ENCODE measurements at places on chromosomes 12 and 14.

DNA sequence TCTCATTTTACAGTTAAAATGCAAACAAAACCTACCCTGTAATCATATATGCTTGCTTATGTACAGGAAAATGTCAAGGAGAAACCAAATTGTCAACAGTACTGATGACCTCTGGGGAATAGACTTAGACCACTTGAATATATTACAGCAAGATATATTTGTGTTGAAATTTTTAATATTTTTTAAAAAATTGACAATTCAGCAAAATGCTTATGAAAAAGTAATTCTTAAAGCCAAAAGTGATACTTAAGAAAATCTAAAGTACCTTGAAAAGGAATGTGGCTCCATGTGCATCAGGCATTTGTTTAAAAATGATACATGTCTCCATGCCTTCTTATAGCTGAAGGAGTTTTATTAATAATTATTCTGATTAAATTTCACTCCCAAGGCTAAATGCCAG lies 49.2 kb downstream of the PTPN21 start:
- DNase-seq = no peak

- peak; percentile 32 for DNase-seq
Measured at GRCh38 chr12:100987552-100988521, 193.3 kb downstream of the ANO4 start.

- peak; percentile 83 for DNase-seq
Measured at GRCh38 chr12:52903285-52903854, 1.5 kb downstream of the KRT8 start.

DNA sequence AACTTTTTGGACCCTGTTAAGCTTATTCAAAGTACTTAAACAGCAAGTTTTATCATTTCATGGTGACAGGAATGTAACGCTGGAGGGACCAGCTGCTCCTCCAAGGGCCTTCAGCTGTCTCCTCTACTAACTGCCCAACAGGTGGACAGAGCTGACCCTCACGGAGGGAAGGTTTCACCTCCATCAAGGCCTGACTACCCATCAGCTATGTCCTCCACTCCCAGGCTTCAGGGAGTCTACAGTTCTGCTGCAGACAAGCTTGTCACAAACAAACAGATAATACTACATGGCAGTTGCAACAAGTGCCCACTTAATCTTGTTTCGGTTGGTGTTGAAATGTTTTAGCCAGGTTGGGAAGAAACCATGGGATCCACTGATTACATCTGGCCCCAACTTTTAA lies 175.1 kb downstream of the TTC7B start:
- DNase-seq = no peak

GRCh38 chr12:80187660-80188090 lies 88.3 kb downstream of the OTOGL start:
- peak; percentile 67 for DNase-seq

- DNase-seq = peak; percentile 12
Measured at GRCh38 chr14:38790916-38791315, 312.1 kb downstream of the SEC23A start.

DNA sequence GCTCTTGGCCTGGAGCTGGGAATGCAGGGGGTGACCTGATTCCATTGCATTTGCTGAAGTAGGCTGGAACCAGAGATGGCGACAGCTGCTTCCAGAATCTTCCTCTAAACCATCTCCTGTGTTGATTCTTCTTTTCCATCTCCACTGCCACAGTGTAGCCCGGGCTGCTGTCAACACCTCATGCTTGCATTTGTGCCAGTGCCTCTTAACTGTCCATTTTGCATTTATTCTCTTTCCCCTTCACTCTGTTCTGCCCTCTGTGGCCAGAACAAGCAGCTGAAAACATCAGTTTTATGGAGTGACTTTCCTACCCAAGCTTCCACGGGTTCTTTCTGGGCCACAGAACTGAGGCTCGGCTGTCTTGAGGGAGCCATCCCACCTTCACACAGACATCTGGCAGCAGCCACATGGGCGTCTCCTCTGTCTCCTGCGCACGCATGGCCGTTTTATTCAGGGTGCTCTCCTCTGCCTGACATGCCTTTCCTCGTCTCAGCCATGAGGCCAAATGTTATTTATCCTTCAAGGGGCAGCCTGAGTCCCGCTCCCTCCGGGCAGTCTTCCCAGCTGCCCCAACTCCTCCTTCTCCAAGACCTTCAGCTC lies 51.7 kb downstream of the SMOC1 start:
- no peak for DNase-seq

DNA sequence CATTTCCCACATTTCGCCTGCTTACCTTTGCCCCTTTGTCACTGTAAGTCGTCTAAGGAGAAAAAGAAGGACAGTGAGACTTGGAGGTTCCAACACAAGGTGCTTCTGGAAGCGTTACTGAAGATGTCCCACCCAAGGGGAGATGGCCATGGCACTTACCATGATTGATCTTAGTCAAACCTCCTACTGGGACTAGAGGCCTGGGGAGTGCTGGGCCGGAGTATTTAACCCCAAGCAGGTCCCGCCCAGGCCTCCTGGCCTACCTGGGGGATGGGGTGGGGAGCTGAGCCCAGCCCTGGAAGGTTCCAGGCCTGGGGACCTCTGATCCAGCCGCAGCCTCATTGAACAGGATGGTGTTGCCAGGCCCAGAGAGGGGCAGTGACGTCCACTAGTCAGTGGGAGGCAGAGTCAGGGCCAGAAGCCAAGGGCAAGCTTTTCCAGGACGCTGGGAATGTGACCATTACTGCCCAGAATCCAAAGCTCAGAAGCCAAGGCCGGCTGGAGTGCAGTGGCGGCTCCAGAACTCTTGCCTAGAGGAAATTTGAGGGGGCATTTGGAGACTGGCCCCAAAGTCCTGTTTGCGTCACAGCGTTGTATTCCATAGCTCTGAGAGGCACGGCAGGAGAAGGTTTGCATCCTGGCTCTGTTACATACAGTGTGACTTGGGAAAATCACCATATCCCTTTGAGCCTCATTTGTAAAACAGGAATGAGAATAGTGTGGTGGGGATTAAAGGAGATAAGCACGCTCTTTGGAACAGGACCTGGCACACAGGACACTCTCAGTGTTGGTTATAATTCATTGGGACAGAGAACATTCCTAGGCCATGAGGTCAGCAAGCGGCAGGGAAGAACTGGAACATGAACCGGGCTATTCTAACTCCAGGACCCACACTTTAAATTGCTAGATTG lies at the start of gene HPD:
HPD (minus strand) TSS at position 198 of the 911 bp plus-strand sequence; CDS start at position 162, 36 bp downstream.
- peak; percentile 79 for DNase-seq

- no peak for DNase-seq
Measured at GRCh38 chr12:82942991-82943401, 256.3 kb downstream of the TMTC2 start.
